ENCODE measurements at places on chromosomes 1 and 21.

- no peak for DNase-seq
Observed at GRCh38 chr1:15668089-15668754, 15.9 kb upstream of the PLEKHM2 start.

DNA sequence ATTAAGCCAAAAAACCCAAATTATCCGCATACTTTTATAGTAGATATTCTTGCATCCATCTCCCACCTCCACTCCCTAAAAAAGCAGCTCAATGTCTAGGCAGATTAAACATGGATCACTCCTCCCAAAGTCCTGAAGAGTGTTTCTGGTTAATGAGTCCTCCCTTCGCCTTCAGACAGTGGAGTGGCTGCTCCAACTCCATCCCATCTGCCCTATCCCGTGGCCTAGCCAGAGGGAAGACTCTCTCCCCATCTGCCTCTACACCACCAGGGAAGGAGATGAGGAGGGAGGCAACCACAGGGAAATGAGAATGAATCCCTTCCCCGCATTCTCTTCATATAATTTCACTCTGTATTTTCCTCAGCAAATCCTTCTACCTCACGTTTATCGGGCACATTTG, 103.8 kb downstream of the SLC45A1 start:
- no peak for DNase-seq

DNA sequence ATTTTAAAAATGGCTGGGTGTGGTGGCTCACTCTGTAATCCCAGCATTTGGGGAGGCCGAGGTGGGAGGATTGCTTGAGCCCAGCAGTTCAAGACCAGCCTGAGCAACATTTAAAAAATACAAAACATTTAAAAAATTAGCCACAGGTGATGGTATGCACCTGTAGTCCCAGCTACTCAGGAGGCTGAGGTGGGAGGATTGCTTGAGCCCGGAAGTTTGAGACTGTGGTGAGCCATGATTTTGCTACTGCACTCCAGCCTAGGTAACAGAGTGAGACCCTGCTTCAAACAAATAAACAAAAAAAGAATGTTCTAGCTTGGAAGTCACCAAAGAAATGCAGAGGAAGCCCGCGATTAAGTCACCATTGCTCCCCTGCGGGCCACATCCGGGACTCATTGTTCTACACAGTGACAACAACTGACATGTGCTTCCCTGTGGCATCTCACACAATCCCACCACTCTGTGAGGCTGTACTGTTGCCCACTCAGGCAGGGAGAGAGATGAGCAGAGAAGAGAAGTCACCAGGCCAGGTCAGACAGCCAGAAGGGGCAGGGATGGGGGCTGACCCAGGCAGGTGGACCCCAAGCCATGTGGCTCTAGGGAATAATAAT, 18.4 kb upstream of the SPATC1L start:
- no peak for DNase-seq

DNA sequence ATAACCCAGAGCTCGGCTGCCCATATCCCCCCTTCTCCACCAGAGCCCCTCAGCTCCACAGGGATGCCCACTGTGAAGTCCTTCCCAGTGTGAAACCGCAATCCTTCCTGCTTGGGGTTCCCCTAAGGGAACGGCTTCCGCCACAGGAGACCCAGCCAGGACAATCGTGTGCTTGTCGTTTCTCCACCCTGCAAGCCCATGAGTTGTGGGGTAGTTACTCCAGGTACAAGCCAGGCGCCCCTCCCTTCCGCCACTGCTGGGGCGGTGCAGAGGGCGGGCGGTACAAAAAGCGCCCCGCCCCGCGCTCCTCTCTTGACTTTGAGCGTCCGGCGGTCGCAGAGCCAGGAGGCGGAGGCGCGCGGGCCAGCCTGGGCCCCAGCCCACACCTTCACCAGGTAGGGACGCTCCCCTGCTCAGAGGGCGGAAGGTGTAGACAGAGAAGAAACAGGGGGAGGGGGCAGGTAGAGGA, at the start of gene TINAGL1:
TINAGL1 (plus strand) TSS at position 315 of the 469 bp plus-strand sequence. CDS start 634 bp downstream, outside the sequence.
- no peak for DNase-seq

DNA sequence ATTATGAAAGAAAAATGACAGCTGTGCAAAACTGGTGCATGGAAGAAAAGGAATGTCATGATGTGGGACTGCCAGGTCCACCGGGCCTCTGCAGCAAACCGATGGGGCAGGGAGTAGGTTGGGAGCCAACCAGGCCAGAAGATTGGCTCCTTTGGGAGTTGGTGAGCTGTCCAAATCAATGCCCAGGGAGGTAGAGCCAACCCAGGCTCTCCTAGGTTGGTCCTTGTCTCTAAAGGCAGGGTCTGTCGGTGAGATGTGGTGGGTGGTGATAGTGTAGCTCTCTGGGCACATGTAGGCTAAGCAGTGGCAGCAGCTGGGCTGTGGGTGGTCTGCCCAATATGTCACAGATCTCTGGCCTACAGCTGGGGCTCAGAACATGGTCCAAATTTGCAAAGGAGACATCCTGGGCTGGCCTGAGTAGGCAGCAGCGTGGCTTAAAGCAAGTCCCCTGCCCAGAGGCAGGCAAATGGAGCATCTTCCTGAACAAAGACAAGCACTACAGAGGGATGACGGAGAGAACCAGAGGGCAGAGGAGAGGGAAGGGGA, 61.2 kb upstream of the PRDX6 start:
- no peak for DNase-seq
